ENCODE measurements at places on chromosomes 16 and 17.

DNA sequence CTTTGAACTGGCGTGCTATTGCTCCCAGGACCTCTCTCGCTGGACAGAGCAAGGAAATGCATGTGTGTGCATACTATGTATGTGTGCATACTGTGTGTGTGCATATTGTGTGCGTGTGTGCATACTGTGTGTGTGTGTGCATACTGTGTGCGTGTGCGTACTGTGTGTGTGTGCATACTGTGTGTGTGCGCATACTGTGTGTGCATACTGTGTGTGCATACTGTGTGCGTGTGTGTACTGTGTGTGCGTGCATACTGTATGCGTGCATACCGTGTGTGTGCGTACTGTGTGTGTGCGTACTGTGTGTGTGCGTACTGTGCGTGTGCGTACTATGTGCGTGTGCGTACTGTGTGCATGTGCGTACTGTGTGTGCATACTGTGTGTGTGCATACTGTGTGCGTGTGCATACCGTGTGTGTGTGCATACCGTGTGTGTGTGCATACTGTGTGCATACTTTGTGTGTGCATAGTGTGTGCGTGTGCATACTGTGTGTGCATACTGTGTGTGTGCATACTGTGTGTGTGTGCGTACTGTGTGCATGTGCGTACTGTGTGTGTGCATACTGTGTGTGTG is 89.4 kb downstream of the RPTOR start:
- no peak for DNase-seq

GRCh38 chr16:23952128-23952970 is 116.6 kb downstream of the PRKCB start:
- DNase-seq: no peak

DNA sequence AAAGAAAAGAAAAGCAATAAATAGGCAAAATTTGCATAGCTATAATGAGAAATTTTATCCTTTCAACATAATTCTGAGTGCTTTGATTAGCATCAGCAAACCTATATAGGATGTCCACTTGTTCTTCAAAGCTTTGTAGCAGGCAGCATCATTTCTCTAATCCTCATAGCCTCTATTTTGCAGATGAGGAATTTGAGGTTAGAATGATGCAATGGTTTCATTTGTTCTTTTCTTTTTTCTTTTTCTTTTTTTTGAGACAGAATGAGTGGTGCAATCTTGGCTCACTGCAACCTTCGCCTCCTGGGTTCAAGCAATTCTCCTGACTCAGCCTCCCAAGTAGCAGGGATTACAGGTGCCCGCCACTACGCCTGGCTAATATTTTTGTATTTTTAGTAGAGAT is 594.4 kb downstream of the TOX3 start:
- no peak for DNase-seq

- no peak for DNase-seq
Observed at GRCh38 chr16:31472709-31473203, 804 bp downstream of the TGFB1I1 start.

DNA sequence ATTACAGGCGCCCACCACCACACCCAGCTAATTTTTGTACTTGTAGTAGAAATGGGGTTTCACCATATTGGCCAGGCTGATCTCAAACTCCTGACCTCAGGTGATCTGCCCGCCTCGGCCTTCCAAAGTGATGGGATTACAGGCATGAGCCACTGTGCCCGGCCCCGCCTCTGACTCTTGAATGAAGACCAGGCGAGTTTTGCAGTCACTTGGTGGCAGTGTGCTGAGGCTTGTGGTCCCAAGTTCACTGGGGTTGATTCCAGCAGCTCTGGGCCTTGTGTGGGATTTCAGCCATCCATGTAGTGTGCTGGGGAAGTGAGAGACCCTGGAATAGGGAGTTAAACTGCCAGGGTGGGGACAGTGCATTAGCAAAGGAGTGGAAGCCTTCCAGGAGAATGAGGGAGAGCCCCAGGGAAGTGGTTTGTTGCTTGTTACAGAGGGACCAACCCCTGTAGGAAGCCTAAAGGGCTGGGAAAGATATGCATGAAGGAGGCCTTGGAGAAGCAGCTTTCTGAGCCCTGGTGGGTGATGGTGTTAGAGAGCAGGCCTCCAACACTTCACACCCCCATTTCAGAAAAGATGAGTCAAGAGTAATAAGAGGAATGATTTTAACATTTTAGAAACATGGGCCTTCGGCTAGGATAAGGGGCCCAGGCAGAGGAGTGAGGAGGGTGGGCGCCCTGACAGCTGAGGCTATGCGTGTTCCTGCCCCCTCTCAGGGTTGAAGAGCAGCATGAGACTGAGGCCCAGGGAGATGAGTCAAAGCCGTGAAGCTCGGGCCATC is 14.5 kb downstream of the PSKH1 start:
- no peak for DNase-seq

GRCh38 chr17:37365589-37365988 is 10.2 kb upstream of the C17orf78 start:
- no peak for DNase-seq

DNA sequence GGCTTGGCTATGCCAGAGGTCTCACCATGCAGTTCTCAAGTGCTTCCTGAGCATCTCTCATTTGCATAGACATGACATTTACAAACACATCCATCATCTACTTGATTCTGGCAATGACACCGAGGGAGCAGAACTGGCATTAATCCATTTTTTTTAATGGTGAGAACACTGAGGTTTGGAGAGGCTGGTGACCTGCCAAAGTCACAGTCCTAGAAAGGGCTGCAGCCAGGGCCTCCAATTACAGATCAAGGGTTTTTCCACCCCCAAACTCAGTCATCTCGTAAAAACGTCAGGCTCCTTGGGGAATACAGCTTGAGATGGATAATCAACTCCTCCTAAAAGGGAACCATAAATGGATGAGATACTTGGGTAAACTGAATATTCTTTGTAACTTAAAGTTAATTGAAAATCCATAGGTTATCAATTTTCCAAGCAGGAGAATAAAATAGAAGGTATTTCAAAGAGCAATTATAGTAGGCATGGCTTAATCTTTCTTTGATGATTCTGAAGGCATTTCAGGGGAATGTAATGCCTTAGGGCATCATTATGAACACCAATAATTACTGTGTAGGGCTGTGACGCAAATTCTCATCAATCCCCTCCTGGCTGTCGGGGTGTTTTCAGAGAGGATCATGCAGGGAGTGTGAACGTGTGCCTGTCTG is 9.4 kb upstream of the MEOX1 start:
- no peak for DNase-seq

DNA sequence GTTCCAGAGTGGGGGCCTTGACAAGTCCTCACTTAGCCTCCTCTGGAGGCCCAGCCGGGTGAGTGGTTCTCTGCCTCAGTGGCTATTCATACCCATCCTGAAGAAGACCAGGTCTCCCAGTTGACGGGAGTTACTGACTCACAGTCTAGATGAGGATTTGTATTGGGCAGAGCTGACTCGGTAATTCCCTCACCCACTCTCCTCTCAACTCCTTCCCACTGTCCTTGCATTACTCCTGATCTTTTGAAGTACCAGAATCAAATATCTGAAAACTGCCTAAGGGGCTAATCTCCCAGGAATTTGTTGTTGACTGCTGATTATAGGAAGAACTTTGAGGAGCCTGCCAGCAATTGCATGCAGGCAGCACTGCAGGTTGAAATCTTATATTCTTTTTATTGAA is 14.2 kb downstream of the SAP30BP start:
- DNase-seq: no peak

DNA sequence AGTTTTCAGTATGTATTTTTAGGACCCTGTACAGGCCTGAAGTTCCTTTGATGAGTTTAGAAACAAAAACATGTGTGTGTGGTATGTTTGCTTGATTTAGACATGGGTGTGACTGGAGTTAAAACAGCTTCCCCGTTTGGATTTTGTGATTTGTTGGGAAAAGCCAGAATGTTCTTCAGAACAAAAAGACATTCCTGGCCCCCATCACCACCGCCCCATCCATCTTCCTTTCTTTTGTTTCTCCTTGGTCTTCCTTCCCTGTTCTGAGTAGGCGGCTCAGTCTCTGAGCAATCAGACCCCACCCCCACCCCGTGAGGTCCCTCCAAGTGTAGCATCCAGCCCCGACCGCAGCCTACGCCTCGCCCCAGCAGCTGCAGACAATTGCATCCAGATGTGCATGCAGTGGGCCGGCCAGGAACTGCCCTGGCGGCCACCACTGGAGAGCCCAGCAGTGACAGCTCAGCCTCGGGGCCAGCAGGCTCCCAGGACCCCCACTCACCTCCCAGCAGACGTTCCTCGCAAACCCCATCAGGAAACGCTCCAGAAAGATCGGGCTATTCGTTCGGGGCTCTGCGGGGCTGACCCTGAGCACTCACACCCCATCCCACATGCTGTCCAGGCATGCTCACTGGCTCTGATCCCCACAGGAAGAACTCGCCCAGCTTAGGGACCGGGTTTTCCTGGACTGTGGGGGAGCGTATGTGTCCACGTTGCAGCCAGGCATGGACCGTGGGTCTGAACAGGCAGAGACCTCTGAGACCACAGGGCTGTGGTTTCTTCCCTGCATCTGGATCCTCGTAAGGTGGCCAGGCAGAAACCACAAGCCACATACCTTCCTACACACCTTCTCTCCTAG is 99.8 kb upstream of the CDH5 start:
- no peak for DNase-seq

DNA sequence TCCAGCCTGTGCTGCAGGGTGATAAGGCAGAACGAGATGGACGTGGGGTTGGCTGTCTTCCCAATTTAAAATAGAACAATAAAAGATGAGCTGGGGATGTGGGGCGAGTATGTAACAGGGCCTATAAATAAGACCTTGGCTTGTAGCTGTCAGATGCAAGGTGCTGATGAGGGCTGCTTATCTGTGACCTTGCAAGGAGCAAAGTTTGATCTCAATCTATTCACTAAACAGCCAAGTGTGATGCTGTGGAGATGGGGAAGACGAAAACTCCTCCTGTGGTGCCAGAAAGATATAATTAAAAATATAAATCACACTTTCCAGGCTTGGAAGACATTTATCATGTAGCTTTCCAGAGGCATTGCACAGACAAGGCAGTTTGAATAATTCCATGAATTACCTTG is 26.7 kb upstream of the TEX2 start:
- no peak for DNase-seq

GRCh38 chr17:45189009-45189408 is 27.3 kb downstream of the HEXIM2 start:
- no peak for DNase-seq

DNA sequence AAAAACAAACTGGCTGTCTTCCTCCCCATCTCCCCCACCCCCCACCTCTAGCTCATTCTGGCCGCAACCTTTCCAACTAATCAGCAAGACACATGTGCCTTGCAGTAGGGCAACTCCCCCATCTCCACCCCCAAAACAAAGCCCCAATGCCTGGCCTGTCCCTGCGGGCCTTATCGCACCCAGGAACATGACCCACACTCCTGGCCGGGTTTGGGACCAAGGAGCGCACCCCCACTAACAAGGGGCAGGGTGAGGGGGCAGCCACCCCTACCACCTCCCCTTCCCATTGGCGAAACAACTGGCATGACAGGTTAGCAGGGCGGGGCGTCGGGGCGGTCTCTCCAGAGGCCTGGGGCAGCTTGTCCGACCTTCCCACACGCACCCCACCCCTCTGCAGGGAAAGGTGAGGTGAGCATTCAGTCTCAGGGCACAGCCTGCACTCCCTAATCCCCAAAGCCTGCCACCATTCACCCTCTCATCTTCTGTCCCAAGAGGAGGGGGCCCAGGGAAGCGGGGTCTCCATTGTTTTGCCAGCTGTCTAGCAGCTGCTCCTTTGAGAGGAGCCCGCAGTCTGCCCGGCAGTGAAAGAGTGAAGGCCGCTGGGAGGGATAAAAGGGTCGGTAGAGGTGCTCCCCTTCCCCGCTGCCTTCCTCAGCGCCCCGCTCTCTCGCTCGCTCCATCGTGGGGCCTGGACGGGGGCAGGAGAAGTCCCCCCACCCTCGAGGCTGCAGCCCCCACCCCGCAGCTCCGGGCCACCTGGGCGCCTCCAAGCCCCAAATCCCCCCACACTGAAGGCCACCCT is 765 bp downstream of the MYO18A start:
- no peak for DNase-seq

DNA sequence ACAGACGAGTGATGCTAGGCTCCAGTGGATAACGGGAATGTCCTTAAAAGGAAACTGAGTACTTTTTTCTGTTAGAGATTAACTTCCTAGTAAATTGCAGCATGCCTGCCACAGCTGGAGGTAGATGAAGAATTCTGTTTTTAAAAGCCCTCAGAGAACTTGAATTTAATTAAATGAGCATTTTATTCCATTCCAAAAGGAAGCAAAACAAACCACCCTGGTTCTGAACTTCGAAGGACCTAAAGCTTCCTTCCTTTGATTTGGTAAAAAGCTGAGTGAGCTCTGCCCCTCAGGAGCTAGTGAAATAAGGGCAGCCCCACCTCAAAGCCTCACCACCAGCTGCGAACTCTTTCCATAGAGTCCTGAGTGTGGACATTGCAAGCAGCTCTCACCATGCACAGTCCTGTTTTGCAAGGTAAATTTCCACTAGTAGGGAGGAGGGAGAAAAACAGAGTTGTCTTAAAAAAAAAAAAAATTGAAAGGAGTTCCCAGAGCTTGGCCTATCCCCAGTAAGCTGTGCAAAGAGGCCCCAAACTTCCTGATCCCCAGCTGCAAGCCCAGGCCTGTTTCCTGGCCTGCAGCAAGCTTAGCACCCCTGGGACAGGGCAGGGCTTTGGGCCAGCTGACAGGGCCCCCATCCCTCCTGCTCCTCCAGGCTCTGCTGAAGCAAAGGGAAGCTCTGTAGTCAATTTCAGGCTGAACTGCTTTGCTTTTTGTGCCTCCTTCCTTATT is 11.2 kb downstream of the CHD9NB start:
- DNase-seq: peak; percentile 63

DNA sequence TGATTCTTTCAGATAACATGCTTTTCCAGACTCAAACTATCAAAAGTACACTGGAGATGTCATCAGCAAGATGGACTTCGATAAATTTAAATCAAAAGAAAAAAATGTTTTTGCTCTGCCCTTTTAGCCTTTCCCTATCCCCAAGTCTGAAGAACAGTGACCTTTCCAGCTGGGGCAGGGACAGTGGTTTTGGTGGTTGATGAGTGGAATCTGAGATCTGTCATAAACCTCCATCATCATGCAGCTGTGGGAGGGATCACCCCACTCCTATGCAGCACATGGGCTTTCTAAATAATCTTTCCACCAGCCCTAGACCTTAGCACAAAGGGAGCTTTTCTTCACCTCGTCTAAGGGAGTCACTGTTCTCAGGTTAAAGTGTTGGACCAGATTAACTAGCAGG is 869.5 kb upstream of the SOX9 start:
- no peak for DNase-seq
